Stimulated activated CD4-positive, alpha-beta T cell treated with anti-CD3 and anti-CD28 coated beads, Interleukin-1b, Interleukin-23, amount 100 ng/mL, for 1 hour (primary cell): ENCODE measurements at places on chromosomes 3 and 15.

GRCh38 chr3:189551007-189551406 is 80.2 kb upstream of the TP63 start:
- DNase-seq, result no peak

GRCh38 chr3:129315223-129315997 is 36.7 kb downstream of the HMCES start:
- DNase-seq, result no peak

DNA sequence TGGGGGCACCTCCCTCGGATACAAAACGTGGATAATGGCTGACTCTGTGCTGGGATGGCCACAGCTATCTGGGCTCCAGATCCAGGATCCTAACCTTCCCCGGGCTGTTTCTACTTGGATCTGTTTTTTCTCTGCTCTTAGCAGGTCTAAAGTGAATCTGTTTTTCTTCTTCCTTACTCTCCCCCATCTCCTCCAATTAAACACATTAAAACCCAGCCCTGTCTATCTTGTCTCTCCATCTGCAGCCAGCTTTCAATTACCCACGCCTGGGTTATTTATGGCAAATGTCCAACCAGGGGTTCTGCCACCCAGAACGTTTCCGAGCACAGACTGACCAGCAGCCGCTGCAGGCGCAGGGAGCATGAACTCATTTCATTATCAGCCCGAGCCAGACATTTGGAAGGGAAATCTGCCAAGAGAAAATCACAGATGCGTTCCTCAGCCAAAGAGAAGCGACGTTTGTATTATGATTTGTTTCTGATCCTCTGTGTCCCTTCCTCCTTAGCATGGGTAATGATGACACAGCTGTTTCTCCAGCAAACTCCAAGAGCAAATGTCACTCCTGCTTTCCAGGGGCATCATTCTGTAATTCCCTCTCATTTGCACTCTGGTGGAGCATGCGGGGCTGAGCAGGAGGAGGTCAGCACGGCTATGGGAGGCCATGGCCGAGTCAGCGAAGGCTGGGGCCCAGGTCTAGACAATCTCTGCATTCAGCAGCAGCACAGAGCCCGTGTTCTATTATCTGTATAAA is 42.0 kb downstream of the UMPS start:
- DNase-seq, result no peak

GRCh38 chr3:116815831-116816588 is 106.4 kb downstream of the TUSC7 start:
- DNase-seq, result no peak

DNA sequence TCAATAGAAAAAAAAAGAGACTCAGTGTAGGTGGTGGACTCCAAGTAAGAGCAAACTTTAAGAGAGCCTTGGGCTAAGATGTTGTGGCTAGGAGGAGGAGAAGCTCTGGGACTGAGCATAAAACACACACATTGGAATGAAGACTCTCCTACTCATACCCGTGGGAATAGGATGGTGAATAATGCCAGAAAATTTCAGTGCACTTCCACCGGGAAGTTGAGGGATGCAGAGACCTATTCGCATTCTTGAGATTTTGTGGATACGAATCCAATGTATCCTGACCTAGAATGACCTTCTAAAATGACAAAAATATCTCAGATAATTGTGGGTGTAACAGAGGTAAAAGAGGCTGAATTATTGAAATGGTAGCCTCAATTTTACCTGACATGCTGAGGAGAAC is 388.7 kb upstream of the SGO1 start:
- no peak for DNase-seq

DNA sequence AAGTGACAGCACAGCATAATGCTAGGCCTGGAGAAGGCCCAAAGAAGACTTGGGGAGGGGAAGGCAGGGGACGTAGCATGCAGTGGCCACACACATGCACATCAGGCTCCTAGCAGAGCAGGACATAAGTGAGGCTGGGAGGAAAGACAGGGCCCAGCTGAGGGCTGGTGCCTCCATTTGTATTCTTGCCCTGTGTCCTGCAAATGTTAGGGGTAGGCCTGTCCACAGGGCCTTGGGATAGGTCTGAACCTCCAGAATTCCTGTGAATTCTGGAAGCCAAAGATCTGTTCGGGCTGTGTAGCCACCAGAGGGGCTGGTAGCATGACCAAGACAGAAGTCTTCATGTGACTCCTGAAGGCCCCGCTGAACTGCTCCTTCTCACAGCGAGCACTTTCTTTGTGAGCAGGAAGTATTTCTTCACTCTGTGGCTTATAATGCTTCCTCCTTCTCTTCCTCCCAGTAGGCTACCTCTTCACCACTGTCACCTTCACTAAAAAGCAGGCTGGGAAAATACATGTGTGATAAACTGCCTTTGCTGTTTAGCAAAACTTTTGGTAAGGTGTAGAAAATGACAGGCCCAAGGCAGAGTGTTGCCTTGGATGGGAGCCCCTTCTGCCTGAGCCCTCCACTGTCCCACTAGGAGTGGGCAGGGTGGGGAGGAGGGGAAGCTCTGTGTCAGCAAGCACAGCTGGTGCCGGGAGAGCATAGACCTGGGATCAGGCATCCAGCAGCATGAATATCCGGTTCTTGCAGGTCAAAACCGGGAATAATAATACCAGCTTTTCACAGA is 8.4 kb downstream of the CERS3 start:
- DNase-seq, result no peak

DNA sequence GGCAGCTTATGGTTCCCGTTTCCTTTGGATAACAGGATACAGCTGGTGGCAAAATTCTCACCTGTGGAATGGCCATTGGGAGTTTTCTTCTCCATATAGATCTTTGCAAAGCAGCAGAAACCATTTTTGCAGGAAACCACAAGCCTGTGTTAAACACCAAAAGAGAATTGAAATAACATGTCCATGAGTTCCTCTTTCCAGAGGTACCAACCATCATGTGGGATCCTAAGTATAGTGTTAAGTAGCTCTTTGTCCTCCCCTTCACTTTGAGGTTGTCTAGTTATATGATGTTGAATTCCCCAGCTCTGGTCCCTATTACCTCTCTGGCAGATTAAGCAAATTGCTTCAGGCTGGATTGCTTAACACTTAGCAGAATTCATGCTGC is 94.9 kb downstream of the AKAP13 start:
- DNase-seq, result no peak

DNA sequence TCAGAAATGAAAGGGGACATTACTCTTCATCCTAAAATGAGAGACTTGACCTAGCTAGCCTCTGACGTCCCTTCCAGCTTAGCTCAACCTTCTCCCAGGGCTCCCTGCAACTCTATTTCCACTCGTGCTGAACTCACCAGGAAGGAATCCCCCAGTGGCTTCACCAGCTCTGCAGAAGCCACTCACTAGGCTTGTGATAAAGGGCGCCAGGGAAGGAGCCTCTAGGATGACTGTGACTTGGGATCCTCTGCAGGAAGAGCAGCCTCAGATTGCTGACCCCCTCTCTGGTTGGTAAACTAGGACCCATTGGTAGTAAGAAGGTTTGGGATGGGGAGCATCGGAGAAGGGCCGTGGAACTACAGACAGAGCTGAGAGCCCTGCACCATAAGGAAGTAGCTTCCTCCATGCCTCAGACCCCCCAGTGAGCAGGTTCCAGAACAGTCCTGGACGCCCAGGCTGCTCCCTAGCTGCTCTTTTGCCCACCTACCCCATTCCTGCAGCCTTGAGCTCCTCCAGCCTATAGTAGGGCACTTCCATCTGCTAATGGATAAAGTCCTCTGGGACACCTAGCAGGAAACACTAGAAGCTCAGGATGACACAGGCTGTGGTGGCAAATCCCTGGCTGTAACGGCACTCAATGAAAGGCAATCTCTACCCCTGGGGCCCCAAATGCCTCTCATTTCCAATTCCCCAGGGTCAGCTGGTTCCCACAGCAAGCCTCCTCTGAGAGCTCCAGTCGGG is 26.0 kb downstream of the PLA2G4F start:
- no peak for DNase-seq

GRCh38 chr3:180330440-180330839 is 271.5 kb upstream of the TTC14 start:
- DNase-seq, result no peak

DNA sequence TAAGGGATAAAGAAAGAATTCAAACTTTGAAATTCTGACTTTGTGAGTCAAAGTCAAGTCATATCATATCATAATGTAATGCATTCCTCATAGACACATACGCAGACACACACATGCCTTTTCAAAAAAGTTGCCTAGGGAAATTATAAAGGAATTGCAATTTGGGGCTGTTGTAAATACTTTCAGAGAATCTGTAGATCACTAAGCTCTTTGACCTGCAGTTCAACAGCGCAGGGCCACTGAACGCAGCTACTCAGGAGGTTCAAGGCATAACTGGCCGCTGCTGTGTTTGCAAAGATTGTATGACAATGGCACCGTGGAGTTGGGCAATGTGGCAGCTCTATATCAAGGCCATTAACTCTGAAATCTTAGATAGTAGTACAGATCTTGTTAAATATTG is 188.4 kb upstream of the THRB start:
- DNase-seq, result no peak

DNA sequence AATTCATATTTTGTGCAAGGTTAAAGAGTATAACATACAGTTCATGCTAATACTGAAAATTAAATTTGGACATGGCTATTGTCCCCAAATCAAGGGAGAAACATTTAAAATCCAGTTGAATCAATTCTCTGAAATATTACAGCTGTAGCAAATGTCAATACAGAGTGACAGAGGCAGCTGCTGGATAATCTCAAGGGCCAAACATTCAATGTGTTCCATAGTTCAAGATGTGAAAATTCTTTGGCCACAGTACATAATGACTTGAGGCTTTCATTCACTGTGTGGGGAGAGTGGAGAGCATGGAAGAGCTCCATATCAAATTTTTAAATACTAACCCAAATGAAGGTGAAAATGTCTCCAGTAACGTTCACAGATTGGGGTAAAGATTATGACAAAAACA is 1192.8 kb upstream of the CADM2 start:
- DNase-seq, result no peak

GRCh38 chr3:167930453-167930852 is 165.3 kb downstream of the GOLIM4 start:
- no peak for DNase-seq

DNA sequence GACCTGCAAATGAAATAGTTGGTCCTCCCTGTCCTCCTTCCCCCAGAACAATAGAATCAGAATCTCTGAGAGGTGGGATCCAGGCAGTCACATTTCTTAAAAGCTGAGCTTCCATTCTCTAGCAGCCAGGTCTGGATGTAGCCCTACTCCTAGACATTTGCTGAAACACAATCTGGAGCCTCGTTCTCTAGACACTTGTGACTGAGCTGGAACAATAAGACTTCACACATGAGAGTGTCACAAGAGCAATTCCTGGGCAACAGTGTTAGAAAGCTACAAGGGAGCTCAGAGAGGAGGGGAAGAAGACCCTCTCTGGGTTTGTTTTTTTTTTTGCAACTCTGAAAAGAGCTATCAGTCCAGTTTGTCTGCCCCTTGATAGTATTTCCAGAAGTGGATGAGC is 14.5 kb downstream of the CORO2B start:
- DNase-seq, result no peak

- no peak for DNase-seq
These were observed 86.9 kb upstream of the SLC25A26 start for GRCh38 chr3:66133853-66134445.

DNA sequence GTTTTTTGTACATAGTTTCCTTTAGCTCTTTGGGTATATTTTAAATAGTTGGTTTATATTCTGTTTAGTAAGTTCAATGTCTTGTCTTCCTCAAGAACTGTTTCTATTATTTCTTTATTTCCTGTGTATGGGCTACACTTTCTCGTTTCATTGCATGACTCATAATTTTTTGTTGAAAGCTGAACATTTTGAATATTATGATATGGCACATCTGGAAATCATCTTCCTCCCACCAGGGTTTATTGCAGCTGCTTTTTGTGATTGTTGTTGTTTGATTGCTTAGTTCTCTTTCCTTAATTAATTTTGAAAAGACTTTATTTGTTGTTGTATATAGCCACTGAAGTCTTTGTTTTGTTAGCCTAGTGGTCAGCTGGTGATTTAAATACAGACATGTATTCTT is 43.8 kb downstream of the LSM3 start:
- no peak for DNase-seq

- DNase-seq, result no peak
These were observed 159.5 kb downstream of the CHSY1 start for GRCh38 chr15:101092156-101092866.

DNA sequence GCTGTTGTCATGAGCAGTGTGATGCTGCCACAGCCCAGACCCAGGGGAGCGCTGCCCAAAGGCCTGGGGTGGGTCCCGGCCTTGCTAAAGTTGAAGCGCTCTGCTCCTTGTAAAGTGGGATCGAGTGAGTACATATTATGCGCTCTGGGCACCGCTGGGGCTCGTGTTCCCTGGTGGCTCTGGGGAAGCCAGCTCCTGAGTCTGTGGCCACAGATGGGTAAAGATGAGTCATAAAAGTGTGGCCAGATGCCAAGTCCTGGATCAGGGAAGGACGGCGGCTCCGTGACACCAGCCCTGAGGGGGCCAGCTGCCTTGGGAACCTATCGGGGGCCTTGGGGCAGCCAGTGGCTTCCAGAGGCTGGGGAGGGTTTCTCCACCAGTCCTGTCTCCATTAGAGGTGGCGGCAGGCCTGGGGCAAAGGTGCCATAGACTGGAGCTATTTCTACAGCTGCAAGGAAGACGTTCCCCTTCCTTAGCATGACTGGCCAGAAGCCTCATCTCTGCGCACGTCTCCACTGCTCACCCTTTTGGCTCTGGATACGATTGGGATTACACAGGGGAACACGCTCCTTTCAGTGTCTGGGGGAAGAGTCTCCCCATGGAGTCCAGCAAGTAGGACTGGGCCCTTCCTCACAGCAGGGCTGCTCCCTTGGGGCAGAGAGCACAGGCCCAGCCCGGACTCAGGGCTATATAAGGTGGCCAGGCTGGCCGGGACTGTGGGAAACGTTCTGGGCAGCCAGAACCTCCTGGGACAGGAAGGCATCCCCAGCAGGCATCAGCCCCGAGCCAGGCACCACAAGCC is 1.2 kb upstream of the ITIH4 start:
- no peak for DNase-seq

- no peak for DNase-seq
These were observed 2.7 kb downstream of the PPP1R14D start for GRCh38 chr15:40825661-40826422.

GRCh38 chr15:29805708-29806104 is 16.6 kb downstream of the TJP1 start:
- DNase-seq, result no peak

GRCh38 chr3:127177226-127177625 is 15.7 kb upstream of the PRR23E start:
- DNase-seq, result no peak

- no peak for DNase-seq
These were observed 59.3 kb upstream of the ADCY5 start for GRCh38 chr3:123508178-123508577.

- DNase-seq, result no peak
These were observed 193.5 kb downstream of the ANXA2 start for GRCh38 chr15:60204131-60204885.

DNA sequence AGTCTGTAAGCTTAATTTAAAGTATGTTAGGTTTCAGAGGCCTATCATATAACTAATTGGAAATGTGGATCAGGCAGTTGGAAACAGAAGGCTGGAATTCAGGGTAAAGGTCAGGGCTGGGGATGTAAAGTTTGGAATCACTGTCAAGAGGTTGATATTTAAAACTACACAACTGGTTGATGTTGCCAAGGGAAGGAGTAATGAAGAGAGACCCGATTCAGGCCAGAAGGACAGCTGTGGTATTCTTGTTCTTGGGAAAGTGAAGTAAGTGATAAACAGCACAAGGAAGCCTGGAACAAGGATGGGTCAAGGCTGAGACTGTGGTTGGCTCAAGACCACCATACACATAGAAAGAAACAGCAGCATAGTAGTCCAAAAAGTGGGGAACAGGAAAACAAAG is 654.2 kb downstream of the NTRK3 start:
- DNase-seq, result no peak

GRCh38 chr3:73783811-73784210 is 159.1 kb upstream of the PDZRN3 start:
- DNase-seq, result no peak

- no peak for DNase-seq
These were observed 2.5 kb upstream of the ADIPOQ start for GRCh38 chr3:186839874-186840641.
